ENCODE measurements at places on chromosomes 1 and 21.

DNA sequence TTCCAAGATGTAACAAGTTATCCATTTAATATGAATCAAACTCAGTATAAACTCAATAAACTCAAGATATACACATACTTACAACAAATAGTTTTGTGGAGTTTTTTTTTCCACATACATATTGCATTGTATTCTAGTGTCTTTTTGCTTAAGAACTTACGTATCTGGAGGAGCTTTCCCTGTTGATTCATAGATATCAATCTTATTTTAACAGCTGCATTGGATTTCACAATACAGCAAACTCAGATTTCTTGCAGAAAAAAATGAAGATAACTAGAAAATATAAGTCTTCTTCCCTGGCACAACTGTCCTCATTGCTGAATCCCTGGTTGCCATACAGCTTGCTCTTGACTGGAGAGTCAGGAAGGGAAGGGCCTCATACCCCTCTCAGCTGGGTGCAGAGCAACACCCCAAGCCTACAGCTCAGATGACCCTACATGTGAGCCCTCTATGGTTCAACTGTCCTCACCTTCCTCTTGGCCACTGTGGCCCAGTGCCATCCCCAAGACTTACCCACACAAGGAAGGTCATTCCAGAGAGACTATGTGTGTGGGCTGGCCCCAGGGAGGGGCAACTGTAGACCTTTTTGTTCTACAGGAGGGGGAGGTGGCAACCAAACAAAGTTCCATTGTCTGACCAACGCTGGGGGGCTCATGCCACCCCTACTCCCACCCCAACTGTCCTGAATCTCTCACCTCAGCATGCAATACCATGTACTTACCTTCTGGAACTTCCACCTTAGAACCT is 1.7 kb downstream of the MPZ start:
- DNase-seq = no peak

DNA sequence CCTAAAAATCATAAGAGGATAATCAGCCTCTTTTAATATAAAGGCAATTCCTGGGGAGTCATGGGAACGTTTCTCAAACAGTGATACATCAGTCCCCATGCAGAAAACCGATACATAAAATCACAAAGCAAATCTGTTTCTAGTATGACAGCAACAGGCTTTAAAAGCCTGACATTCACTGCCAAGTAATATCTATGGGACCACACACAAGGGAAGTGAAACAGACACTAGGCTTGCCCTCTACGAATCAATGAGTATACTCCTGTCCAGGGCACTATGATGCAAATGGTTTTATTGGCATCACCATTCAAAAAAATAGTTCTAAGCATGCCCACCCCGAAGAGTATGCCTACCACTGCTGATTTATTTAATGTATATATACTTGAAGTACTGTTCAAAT is 54.4 kb downstream of the TIAM1 start:
- DNase-seq = no peak

- DNase-seq = no peak
Observed at GRCh38 chr1:12424087-12424529, 193.9 kb downstream of the DHRS3 start.

GRCh38 chr21:38988509-38989378 is 183.0 kb downstream of the ETS2 start:
- DNase-seq = no peak

DNA sequence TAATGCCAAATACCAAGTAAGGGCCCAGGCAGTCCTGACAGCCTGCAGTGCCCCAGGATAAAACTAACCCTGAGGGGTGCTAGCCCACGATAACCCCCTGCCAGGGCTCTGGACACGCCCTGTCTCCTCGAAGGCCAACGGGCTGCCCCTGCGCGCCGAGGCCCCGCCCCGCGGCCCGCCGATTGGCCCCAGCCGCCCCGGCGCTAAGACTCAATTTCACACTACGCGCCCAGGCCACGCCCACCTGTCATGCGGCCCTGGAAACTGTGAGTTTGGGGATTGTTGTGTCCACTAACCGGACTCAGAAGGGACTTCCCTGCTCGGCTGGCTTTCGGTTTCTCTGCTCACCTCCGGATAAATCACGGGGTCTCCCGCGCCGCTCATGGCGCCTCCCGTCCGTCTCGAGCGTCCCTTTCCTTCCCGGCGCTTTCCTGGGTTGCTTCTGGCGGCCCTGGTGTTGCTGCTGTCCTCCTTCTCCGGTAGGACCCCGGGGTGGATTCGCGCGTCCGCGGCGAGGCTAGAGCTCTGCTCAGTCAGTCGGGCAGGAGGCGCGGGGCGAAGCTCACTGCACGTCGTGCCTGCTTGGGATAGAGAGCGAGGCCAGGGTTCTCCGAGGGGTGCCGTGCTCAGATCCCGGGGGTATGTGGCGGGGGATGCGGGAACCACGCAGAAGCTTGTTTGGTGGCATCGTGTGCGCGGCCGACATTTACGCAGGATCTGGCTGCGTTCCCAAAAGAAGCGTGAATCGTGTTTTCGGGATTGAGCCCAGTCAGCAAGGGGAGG is at the start of gene CR1L:
Gene CR1L (plus strand): TSS at position 282 of the 783 bp plus-strand sequence. CDS start 101 bp downstream, at position 383.
- peak; percentile 57 for DNase-seq

DNA sequence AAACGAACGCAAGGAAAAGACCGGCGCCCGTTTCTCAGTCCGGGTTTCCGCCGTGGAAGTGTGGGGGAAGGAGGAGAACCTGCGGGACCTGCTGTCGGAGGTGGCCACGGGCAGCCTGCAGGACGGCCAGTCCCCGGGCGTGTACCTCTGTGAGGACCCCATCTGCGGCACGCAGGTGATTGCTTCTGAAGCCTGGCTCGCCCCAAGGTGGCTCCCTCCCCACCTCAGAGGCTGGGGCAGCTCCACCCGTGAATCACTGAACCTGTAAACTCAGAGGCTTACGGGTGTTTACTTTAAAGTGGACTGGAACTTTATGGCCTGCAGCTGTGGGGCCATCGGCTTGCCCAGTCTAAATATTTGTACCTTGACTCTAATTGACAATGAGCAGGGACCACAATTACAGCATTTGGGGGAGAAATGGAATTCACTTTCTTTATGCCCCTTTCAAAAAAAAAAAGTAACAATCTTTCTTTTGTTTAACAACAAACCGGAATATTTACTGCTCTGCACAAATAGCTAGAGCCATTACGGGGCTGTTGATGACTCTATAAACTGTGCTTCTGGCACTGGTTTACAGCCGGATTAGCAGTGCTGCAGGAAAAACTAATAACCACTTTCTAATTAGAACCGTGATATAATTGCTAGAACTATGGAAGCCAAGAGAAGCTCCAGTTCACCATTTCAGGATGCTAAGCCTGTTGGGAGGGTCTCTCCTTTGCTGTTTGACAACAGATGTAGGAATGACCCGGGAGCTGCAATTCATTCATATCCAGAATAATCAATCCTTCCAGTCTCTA is 454.8 kb downstream of the KIF26B start:
- DNase-seq = no peak

GRCh38 chr1:36803868-36804570 is 230.3 kb downstream of the GRIK3 start:
- DNase-seq = peak; percentile 27

- DNase-seq = no peak
Observed at GRCh38 chr1:161706482-161707347, at the start of gene FCRLA. Gene FCRLA, plus strand, starts transcription at chr1:161707229. Its CDS starts 36 bp downstream, at chr1:161707265.

DNA sequence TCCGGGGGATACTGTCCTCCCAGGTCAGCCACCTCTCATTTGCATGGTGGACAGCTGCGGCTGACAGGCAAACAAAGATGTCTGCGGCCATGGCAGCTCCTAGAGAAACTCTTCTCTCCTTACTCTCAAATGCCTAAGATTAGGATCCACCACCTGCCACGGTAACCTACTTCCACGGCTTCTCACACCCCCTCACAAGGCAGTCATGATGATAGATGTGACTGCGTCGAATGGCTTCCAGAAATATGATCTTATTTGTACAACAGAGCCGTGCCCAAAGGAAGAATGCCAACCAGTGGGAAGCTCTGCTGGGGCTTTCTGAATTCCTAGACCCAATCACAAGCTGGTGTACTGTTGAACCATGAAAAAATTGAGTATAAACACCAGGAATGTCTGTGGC is 73.4 kb downstream of the BACE2 start:
- no peak for DNase-seq

GRCh38 chr1:117181630-117182041 is 29.1 kb downstream of the VTCN1 start:
- DNase-seq = no peak

DNA sequence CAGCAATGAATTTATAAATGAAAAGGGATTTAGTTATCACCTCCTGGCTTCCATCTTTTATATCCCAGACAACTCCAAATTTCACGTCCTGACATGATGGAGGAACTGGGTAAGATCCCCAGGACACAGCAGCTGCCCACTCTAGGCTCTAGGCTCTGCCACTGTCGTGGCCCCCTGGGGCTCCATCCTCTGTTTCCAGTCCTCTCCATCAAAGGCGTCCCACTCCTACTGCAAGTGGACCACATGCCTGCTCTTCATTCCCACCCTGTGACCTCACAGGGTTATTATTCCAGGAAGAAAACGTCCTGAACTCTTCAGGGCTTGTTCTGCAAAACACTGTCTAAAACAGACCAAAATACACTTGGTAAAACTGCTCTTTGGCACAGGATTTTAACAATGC is 11.9 kb downstream of the URB1 start:
- DNase-seq = no peak

- DNase-seq = no peak
Observed at GRCh38 chr21:42269386-42269785, 45.8 kb downstream of the TFF3 start.

DNA sequence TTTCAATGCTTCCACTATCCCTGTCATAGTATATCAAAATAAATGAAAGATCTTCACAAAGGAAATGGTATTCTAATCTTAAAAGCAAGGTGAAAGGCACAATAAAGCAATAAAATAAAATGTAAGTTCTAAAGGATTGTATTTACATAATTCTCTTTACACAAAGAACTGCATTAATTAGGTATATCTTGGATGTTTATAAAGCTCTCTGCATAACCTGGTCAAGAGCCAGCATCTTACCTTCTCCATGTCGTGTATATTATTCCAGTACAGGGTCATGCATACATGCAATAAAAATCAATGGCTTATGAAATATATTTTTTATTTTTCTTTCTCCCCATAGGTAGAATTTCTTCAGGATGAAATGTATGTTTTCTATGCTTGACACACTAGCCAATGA is 63.8 kb downstream of the GON4L start:
- no peak for DNase-seq

- DNase-seq = no peak
Observed at GRCh38 chr1:214108097-214108446, 120.3 kb downstream of the PROX1 start.

- no peak for DNase-seq
Observed at GRCh38 chr1:29548091-29548490, 311.8 kb downstream of the PTPRU start.

DNA sequence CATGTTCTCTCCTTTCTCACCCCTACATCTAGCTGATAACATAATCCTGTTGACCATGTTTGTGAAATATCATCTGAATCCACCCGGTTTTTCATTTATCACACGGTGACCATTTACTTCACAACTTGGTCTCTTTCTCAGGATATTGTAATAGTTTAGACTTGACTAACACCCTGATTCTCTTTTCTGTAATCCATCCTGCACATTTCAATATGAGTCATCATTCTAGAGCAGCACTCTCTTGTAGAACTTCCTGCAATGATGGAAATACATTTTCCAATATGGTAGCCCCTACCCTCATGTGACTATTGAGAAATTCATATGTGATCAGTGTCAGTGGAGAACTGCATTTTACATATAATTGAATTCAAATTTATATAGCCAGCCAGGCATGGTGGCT is 2.3 kb upstream of the JAM2 start:
- no peak for DNase-seq

DNA sequence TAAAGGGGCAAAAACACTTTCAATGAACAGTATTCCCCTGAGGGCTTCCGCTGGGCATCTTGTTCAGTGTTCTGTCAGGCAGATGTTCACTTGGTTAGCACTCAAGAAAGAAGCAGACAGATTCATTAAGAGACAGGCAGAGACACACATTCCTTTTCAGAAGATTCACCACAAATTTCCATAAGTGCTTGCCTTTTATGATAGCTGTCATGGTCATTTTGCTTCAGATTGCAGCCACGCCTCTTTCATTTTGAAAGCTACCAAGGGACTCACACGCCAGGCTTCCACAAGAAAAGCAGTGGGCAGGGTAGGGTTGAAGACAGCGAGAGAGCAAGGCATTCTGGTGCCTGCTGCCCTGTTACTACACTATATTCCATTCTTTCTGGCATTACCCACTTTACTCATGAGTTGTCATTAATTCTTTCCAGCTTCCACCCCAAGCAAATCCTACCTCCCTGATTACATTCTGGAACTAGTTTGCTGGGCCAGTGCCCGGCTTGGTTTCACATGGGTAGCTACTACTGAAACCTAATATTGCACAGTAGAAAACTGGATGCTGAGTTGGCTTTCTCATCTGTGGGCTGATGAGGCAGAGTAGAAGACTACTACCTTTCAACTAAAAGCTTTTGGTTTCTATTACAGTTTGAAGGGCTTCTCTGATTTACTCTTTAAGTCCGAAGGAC is 91.2 kb upstream of the COL24A1 start:
- no peak for DNase-seq

DNA sequence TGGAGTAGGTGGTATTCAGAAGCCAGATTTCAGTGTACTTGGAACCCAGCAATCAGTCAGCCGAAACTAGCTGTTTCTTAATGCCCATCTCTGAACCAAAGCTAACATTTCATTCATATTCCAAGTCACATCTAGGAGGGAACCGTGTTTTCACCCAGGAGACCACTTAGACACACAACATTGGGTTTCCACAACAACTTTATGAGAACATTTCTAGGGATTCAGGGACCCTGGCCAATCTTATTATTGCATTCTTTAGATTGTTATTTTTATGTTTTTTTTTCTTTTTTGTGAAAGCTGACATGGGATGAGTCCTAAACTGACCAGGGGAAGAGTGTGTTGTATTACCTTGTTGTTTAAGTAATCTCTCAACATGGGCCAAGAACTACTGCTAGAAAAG is 72.5 kb upstream of the KIAA0040 start:
- DNase-seq = no peak

- DNase-seq = peak; percentile 68
Observed at GRCh38 chr1:63593303-63593885, at the start of gene PGM1. Gene PGM1, plus strand, starts transcription at chr1:63593411. Its CDS starts 78 bp downstream, at chr1:63593489.

GRCh38 chr1:36084497-36085115 is 712 bp downstream of the TEKT2 start:
- DNase-seq = no peak

GRCh38 chr1:39733161-39733560 is 5.5 kb upstream of the PPIE start:
- DNase-seq = no peak

- DNase-seq = no peak
Observed at GRCh38 chr1:79006564-79006963, at the start of gene ADGRL4. Gene ADGRL4, minus strand, starts transcription at chr1:79006730. Its CDS starts 76 bp downstream, at chr1:79006654.

GRCh38 chr1:21032741-21033140 is 144.0 kb downstream of the EIF4G3 start:
- DNase-seq = no peak

GRCh38 chr1:212432272-212432660 is 454 bp upstream of the NENF start:
- no peak for DNase-seq

DNA sequence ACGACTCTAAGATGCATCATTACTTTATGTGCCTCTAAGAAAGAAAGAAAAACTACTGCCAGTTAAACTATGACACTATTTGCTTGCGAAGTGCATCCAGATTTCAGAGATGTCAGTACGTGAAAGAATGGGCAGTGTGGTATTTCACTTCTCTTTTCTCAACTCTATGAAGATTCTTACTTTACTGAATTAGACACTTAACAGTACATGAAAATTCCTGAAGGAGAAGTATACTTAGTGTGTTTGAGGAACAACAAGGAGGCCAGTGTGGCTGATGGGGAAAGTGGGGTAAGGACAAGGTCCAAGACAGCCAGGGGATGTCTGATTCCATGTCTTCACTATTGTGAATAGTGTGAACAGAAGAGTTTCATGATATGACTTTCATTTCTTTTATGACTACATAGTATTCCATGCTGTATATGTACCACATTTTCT is 53.9 kb upstream of the HSD17B7 start:
- DNase-seq = no peak

All from frontal cortex (tissue), 4 donors.